HFFc6 (cell line): ENCODE measurements at places on chromosomes 16 and 17. TPM values are rescaled to one million over a fixed set of nuclear protein-coding genes. Genes with fewer than 3 reads are reported as not detected.

The SRL gene
- total RNA-seq = not detected in 2 replicates

The PYY gene
- 0.21 TPM in 1 of 3 replicates, not detected in the others for total RNA-seq

The SLC13A2 gene
- total RNA-seq = not detected in 3 replicates

DNA sequence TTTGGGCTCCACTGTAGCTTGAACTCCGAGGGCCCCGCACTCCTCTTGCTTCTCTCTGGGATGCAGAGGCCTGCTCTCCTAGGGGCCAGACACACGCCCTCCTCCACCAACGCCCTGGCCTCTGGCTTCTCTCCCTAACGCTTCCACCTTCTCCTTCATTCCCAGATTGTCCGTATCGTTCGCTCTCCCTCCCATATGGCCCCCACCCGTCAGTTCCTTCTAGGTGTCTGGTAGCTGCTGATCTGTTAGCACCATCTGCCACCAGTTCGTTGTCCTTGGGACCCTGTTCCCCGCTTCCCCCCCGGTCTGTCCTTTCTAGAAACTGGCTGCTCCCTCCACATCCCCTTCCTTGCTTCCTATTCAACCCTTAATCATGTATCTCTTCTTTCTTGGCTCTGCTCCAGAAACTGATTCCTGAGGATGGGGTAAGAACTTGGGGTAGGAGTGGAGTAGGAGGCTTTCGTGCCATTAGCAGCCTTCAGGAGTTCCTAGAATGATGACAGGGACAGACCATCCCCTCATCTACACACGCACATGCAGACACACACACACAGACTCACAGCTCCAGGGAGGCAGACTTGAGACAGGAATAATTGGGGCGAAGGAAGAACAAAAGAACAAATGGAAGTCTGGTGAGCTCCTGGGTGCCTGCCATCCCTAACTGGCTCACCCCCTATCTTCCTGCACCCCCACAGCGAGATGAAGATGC lies 4.3 kb downstream of the ATP1B2 start:
- DNase-seq = peak; percentile 5

- no peak for DNase-seq
These were observed 26.7 kb downstream of the WNT9B start for GRCh38 chr17:46878055-46878454.

DNA sequence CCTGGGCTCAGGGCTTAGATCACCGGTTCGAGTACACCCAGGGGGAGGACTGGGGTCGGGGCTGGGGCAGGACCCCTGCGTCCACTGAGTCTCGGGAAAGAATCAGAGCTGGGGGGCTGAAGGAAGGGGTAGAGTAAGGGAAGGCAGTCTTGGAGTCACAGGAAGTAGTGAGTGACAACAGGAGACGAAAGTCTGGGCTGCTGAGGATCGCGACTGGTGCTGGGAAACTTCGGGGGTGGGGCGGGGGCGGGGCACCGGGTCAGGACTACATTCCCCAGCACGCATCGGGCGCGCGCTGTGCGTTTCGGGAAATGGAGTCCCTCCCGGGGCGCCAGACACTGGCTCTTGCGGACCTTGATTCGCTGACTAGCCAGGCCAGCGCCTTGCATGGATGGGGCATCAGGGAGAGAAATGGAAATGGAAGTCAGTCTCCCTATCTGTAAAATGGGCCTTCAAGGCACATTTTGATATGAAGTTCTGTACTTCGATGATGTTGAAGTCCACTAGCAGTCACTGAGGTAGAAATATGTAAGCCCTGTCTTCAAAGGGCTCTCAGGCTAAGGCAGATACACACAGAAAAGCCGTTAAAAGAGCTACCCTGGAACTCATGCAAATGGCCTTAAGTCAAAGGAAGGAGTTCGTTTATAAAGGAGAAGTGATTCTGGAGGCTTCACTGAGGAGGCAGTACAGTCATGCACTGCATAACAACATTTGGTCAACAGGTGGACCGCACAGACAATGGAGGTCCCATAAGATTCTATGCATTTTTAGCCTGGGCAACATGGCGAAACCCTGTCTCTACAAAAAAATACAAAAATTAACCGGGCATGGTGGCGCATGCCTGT lies 697 bp downstream of the CTF1 start:
- peak; percentile 86 for DNase-seq

GRCh38 chr16:89958068-89958467 lies 9.5 kb downstream of the DEF8 start:
- no peak for DNase-seq

DNA sequence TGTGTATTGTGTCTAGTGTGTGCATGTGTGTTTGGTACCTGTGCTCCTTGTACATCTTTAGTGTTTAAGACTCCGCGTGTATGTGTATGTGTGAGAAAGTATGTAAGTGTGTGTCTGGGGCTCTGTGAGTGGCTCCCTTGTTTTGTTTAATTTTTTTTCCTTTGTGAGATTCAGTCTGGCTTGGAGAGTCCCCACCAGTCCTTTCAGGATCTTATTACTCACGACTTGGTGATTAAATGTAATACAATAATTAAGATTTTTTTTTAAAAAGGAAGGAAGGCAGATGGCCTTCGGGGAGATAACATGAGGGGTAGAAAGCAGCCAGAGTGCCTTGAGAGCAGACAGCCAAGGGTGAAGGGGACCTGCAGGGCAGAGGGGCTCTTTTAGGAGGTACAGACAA lies 33.9 kb downstream of the FZD2 start:
- DNase-seq = no peak

GRCh38 chr17:9912121-9913099 lies 7.3 kb upstream of the RCVRN start:
- DNase-seq = no peak
